ENCODE measurements at places on chromosomes 3 and 15.

DNA sequence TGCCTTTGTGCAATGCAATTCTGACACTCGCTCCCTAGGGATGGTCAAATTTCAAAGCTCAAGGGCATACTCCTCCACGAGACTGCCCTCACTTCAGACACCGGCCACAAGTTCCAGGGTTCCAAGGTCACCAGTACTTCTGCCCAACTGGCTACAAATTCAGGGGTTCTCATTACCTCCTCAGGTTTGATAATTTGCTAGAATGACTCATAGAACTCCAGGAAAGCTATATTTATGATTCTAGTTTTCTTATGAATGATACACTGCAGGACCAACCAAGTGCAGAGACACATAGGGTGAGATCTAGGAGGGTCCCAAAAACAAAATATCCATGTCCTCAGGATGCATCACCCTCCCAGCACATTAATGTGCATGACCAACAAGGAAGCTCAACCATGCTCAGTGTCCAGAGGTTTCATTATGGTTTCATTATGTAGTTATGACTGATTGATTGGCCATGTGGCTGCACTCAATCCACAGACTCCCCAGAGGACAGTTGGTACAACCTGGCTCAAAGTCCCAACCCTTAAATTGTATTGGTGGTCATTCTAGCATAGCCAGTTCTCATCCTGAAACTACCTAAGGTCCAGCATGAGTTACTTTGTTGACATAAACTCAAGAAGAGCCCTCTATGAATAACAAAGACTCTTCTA, 170.4 kb upstream of the LRRN1 start:
- DNase-seq = no peak

GRCh38 chr15:72967397-72967796, 84.9 kb upstream of the NEO1 start:
- DNase-seq = peak; percentile 46

GRCh38 chr15:41331833-41332193, 578 bp downstream of the OIP5 start:
- DNase-seq = no peak

DNA sequence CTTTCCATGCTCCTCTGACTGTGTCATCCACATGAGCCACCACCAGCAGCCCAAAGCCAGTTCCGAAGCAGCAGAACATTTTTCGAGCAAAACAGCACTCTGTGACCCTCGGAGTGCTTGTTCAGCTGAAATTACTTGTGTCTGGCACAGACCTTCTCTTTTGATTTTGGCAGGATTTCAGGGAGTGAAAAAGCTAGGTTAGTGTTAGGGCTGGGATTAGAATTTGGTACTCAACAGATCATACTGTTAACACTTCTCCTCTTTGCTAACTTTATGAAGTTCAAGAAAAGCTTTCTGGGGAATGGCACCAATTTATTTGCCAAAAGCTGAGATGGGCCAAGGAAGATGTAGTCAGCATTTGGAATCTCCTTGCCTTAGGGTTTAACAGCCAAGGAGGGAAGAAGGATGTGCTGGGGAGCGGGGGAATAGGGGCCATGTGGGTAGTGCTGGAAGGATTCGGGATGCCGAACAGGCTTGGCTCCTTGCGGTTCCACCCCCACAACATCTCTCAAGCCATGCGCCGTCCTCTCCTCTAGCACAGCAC, 55.1 kb upstream of the TRA2B start:
- DNase-seq = no peak

DNA sequence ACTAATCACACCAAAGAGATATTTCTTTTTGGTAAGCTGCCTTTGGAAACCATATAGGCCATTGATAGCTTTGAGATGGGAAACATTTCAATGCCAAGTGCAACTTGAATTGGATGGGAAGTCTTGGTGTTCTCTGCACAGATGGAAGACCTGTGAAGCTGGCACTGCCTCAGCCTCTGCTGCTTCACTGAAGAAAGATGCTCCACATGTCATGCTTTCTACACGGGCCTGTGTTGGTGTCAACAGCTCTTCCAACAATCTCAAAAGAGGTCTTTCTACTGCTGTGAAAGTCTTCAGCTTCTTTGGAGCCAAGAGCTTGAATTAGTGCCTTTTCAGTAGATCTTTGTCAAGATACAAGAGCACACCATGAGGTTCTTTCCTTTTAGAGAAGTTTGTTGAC, 169.0 kb downstream of the SPATA16 start:
- no peak for DNase-seq

DNA sequence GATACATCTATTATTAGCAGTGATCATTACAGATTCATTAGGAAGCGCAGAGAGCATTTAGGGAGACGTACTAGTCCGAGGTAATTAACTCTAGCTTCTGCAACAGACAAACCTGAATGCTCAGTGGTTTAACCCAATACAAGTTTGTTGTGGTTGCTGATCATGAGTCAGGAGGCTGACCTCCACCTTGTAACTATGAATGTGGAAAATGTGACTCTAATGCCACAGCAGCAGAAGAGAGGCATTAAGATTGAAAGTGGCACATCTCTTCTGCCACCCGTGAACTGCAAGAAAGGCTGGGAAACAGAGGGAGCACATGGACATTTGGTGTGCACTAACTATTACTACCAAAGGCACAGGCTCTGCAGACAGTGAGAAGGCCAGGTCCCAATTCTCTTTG, 71.2 kb upstream of the C3orf80 start:
- DNase-seq = no peak

DNA sequence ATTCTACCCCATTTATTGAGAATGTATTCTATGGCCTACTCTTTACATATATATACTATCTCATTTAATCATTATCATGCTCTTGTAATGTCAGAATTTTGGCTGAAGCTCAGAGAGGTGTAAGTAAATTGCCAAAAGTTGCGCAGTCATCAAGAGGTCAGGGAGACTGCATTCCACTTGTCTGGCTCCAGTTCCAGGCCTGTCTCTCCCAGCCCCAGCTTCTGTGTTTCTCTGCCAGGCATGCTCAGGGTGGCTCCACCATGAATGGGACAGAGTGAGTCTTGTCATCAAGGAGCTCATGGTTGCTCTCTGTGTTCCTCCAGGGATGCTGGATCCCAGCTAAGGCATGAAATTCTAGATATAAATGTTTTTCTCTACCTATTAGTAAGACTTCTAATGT, 635.1 kb upstream of the MDFIC2 start:
- DNase-seq = no peak

DNA sequence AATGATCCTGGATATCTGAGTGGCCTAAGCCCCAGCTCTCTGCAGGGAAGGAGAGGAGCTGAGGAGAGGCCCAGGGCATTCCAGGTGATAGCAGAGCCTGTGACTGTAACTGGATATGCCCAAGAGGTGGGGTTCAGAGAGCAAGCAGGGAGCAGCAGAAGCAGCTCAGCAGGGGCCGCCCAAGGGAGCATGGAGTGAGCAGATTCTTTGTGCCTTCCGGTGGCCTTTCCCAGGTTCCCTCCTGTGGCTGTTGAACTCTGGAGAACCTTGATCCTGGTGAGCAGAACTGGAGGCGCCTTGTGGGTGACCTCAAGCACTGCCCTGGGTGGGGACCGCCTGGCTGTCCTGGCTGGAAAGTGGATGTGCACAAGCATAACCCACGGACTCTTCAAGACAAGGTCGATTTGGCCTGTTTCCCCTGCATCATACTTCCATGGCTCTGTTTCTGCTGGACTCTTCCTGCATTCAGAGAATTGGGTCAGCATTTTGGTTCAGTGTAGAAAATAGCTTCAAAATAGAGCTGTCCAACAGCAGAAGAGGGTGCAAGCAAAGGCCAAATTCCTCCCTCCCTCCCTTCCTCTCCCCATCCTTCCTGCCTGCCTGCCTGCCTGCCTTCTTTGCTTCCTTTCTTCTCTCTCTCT, 76.1 kb downstream of the ARNT2 start:
- DNase-seq = no peak

DNA sequence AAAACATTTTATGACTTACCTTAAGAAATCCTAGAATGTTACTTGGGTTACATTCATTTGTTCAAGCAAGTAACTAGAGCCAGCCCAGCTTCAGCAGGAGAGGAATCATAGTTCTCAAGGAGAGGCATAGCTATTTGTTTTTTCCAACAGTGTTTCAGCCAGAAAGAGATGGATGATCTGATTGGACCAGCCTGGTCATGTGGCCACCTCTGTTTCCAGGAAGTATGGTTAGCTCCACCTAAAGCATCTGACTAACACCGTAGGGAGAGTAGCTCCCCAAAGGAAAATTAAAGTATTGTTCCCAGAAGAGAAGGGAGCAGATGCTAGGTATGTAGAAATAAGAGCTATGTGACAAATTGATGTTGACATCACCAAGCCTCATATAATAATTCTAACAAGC, 417.1 kb downstream of the TAFA4 start:
- no peak for DNase-seq

GRCh38 chr3:156360083-156360482, 194.8 kb downstream of the SSR3 start:
- no peak for DNase-seq

DNA sequence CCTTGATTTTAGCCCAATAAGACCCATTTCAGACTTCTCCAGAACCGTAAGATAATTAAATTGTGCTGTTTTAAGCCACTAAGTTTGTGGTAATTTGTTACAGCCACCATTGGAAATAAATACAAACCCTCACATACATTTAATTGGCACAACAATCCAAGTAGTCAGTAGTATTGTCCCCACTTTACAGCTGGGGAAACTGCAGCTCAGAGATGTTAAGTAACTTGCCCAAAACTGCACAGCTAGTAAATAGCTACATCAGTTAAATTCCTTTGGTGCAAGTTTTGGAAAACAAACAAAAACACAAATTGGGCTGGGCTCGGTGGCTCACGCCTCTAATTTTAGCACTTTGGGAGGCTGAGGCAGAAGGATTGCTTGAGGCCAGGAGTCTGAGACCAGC, 13.3 kb upstream of the IREB2 start:
- no peak for DNase-seq

- DNase-seq = no peak
Measured at GRCh38 chr3:9913601-9914000, 3.3 kb upstream of the IL17RC start.

DNA sequence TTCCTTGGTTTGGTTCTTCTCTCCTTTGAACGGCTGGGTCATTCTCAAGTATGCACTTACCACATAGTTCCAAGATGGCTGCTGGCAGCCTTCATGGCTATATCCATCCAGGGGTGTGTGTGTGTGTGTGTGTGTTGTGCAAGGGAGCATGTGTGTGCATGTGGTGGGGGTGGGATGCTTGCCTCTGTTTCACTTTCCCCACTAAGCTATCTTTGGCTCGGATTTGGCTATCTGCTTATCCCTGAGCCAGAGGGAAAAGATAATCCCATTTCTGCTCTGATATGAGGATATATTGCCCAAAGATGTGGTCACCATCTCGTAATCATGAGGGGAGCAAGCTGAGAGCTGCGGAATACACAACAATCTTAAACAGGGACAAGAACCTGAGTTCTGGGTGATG, 26.2 kb downstream of the ANAPC13 start:
- DNase-seq = no peak

DNA sequence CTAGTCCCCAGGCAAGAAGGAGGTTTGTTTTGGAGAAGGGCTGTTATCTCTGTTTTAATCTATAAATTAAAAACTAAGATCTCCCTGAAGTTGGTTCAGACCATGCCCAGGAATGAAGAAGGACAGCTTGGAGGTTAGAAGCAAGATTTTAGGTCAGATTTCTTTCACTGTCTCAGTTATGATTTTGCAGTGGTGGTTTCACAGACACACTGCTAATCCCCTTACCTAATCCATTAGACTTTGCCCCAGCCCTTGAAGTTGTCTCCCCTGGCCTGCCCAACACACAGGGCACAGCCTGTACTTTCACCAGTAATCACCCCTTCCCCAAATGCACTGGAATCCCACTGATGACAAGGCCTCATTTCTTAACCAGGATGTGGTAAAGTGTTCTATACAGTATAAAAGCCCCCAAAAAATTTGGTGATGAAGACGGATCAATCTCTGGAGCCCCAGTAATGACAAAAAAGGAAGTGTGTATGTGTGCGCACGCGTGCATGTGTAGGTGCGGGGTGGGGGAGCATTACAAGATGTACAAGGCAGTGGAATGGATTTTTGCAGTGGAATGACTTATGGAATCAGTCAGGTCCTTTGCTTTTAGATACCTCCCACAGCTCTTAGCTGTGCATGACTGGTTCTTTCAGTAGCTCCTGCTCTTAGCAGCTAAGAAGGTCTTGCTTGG, 73.1 kb upstream of the TERB2 start:
- DNase-seq = no peak

- no peak for DNase-seq
Measured at GRCh38 chr3:52484680-52485461, 10.3 kb upstream of the STAB1 start.

- peak; percentile 9 for DNase-seq
Measured at GRCh38 chr3:50192689-50193141, 1.3 kb downstream of the GNAT1 start.

- no peak for DNase-seq
Measured at GRCh38 chr15:101318147-101318819, 23.2 kb upstream of the SNRPA1 start.

DNA sequence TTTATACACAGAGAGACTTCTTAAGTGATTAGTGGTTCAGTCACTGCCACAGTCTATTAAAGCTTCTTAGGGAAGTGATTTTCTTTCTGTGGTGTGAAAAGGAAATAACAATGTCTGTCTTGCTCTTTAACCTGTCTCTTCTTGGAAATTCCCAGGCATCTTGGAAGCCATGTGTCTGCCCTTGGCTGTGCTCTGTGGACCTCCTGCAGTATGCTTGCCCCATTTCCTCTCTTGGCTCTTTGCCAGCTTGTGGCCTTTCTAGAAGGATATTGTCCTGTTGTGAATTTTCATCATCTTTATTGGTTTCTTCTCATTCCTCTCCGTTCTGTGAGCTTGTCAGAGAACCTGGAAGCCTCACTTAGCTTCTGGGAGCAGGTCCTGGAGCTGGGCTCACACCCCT, 338.4 kb upstream of the C2CD4B start:
- DNase-seq = no peak

- DNase-seq = no peak
Measured at GRCh38 chr3:133843634-133844033, 38.0 kb downstream of the SRPRB start.

GRCh38 chr15:93250209-93250608, 161.2 kb upstream of the RGMA start:
- DNase-seq = no peak

DNA sequence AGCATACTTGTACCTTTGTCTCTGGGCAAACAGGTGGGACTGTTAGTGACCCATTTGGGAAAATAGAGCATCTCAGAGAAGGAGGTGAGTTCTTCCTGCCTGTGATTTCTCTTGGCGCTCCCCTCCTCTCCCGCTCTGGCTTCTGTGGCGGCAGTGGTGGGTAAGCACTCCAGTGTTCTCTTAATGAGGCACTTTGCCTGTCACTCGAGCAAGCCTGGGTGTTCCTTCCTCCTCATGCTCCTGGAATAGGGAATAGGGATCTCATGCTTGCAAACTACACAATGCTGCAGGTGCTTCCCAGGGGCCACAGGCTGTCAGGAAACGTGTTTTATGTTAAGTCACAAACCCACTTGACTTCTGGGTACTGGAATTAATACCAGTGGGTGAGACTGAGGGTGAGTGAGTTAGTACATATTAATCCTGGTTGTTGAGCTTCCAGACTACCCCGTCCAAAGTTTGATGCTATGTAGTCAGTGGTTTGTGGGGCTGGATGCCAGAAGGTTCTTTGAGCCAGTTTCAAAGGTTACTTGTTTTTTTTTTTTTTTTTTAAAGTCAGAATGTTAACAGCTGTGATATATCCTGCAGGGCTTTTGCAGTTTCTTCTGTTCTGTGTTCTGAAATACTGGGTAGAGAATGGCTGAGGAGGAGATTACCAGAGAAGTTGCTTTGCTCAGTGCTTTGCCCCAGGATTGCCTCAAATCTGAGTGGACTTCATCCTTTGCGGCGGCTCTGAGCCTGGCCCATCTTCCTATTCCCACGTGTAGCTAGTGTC, 30.5 kb downstream of the EDEM1 start:
- no peak for DNase-seq
